Stimulated activated CD4-positive, alpha-beta T cell treated with anti-CD3 and anti-CD28 coated beads, Interleukin-12 subunit alpha, Interleukin-12 subunit beta, amount 100 ng/mL, for 24 hours (primary cell): ENCODE measurements at places on chromosomes 2 and 18.

- DNase-seq = no peak
These were observed 29.4 kb downstream of the ZFP36L2 start for GRCh38 chr2:43196768-43197587.

DNA sequence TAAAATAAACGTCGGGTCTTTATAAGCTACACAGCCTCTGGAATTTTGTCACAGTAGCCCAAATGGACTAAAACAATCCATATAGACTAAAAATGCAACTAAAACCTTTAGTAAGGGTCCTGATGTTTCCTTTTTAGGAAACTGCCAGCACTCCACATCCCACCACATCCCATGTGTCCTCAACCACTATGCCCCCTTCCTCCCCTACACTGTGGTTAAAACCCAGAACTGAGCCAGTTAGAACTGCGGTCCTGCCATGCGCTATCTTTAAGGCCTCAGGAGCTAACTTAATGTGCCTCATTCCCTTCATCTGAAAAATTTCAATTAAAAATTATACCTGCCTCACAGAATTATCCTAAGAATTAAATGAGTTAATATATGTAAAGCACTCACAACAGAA, 41.1 kb downstream of the ACVR1 start:
- no peak for DNase-seq

DNA sequence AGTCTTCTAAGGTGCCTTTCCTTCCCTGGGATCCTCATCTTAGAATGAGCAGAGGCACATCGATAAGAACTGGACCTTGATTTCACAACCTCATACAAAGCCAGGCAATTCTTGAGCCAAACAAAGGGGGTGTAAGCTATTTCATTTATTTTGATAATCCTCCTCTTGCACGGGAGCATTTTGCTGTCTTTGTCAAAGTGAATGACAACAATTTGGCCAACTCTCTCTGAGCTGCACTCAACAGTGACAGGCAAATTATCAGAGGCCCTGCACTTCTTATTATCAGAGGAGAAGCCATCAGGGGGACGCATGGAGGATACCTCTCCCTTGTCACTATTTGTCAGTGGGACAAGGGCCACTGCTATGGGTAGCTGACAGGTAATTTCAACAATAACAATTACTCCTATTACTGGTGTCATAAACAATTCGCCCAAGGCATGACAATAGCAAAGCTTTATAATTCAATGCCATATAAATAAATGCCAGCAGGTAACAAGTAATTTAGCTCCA, 260.4 kb downstream of the MEIS1 start:
- no peak for DNase-seq

DNA sequence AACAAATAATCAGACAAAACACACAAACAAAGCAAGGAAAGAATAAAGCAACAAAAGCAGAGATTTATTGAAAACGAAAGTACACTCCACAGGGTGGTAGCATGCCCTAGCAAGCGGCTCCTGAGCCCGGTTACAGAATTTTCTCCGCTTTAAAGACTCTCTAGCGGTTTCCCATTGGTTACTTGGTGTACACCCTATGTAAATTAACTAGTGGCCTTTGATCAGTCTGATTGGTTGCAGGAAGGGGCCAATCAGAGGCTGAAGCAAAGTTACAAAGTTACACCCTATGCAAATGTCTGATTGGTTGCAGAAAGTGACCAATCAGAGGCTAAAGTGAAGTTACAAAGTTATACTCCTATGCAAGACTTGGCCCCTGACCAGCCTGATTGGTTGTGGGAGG, 242.9 kb downstream of the LDLRAD4 start:
- no peak for DNase-seq

GRCh38 chr18:41144441-41144840, 810.6 kb upstream of the PIK3C3 start:
- DNase-seq = no peak

GRCh38 chr2:152405206-152406118, 70.5 kb downstream of the FMNL2 start:
- no peak for DNase-seq

DNA sequence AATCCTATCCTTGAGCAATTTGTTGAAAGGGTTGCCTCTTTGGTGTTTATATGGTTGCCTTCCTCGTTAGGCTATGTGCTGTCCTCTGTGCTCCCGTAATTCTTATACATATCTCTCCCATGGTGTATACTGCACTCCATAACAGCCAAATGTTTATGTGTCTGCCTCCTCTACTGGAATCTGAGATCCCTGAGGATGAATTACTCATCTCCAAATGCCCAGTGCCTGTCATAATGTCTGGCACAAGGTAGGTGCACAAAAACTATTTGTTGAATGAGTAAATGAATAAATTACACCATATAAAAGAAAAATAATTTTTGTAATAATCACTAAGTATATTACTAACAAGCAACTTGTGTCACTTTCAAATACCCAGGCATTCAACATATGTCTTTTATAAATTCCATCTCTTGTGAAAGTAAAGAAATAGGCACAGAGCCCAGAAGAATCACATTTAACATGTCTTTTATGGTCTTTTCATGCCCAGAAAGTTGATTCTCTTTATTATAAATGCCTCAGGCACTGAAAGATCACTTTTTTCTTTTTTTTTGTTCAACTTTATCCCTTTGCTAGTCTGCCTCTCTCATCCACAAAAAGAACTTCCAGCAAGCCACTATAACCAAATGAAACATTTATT, 164.9 kb downstream of the CCDC148 start:
- no peak for DNase-seq

GRCh38 chr2:44453259-44453658, 91.5 kb downstream of the CAMKMT start:
- no peak for DNase-seq

DNA sequence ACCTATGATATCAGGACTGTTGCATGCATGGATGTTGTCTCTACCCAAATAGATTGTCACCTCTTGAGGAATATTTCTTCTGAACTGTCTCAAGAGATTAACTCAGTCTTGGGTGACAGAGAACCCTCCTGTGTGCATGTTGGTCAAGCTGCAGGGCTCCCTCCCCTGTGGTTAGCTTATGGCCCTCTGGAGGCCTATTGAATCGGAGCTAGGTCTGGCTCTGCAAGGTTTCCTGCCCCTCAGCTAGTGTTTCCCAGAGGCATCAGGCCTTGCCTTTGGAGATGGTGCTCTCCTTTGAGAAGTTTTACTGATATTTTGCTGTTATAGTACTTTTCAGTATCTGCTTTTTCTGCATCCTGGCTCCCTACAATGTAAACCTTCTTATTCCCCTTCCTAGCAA, 769.2 kb upstream of the FAM98A start:
- no peak for DNase-seq

DNA sequence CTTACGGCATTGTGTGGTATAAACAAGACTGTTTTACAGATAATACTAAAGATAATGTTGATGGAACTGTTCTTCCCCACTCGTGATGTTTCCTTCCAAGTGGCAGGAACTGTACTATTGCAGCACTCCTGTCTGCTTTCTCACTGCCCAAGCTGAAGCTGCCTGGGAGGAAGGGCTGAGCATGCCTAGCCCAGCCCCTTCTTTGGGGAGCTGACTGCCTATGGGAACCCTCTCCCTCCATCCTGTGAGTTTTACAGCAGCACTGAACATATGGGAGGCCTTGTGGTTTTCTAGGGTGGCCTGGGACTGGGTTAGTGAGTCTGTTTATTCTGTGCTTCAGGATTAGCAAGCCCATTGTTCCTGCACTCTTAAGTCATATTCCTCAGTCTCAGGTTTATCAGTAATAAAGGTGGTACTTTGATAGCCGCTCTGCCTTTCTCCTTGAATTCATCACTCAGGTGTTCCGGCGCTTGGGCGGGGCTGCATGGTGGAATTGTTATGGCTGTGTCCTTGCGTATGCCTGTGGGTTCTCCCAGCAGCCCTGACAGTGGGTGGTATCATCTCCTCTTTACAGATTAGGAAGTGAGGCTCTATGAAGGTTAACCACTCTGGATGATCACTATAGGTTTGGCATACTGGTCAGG, 379.7 kb downstream of the PTPRM start:
- DNase-seq = no peak

DNA sequence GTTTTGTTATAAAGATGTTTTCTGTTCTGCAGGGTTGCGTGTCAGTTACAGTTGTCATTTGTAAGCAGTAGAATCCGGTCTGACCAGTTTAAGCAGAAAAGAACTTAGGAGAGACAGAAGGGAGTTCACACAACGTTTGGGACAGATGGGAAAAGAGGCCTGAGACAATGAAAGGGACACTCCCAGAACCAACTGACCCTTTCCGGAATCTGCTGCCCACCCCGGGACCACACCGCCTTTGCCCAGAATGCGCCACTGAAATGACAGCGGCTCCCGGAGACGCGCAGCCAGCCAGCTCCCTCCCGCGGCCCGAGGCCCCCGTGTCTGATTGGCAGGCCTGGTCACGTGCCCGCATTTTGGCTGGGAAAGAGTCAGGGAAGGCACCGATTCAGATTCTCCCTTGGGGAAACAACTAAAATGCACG, 244.6 kb downstream of the BCL2 start:
- DNase-seq = peak; percentile 64

- no peak for DNase-seq
These were observed 486.0 kb downstream of the ERBB4 start for GRCh38 chr2:212052412-212053159.

DNA sequence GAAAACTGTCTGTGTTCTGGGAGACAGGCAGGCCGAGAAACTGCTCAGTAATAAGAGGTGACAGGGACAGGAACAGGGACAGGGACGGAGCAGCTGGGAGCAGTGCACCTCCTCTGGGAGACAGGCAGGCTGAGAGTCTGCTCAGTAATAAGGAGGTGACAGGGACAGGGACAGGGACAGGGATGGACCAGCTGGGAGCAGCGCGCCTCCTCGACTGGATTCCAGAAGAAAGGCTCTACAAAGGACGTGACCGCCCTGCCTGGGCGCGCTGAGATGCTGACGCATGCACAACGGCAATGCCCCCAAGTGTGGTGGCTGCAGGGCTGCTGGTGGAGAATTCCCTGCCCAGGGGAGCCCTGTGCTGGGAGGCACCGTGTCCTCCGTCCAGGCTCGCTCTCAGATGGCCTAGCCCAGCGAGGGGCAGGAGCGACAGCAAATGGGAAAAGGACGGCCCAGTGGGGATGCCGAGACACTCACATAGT, 44.2 kb upstream of the PXDN start:
- DNase-seq = no peak

DNA sequence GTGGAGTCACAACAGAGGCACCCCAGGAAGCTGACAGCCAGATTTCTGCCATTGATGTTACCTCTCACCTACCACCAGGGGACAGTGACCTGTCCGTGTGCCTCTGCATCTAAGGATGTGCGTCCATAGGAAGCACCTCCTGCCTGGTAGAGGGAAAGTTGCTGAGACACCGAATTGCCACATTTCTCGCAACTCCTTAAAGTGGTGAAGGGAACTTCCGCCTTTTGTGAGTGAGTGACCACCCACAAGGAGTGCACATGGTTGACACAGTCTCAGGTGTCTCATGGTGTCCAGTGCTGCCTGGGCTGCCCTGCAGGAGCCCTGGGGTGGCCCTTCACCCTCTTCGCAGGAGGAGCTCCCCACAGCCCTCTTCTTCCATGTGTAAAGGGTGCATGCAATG, 201.8 kb downstream of the GBX2 start:
- DNase-seq = no peak

- DNase-seq = no peak
These were observed 168.9 kb downstream of the CYRIA start for GRCh38 chr2:16496426-16497388.

DNA sequence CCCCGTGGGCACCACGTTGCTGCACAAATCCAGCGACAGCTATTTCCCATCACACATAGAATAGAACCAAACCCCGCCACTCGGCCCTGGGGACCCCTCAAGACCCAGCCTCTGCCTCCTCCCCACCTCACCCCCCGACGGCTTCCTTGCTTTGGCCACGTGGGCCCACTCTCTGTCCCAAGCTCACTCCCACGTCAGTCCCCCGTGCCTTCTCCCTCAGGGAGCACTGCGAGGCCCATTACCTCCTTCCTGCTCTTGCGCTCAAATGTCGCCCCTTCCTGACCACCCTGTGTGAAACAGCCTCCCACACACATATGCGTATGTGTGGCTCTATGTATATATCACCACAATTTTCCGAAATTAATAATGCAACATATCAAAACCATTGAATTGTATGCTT, 239.7 kb downstream of the SH3BP4 start:
- DNase-seq = no peak

DNA sequence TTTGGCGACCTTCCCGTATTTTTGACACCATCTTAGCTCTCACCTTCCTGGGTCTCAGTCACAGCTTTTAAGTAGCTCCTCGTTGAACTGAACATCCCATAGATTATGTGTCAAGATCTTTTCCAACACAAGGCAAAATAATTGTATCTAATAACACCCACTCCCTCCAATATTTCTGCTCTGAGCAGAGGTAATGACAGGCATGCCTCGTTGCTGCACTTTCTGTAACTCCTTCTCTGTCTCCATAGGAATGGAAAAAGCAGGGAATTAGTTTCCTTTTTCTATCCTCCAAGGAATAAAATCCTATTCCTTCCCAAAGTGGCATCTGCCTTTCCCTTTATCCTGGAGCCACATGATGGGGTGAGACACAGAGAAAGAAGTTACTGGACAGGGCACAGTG, 174.0 kb upstream of the CDH20 start:
- DNase-seq = no peak

GRCh38 chr18:59388817-59389216, 29.8 kb upstream of the LMAN1 start:
- no peak for DNase-seq

- DNase-seq = no peak
These were observed 327.6 kb downstream of the TDRD15 start for GRCh38 chr2:21451403-21451802.

GRCh38 chr18:69567813-69568488, 167.3 kb downstream of the DOK6 start:
- DNase-seq = no peak

- DNase-seq = no peak
These were observed 47.4 kb upstream of the SIX3 start for GRCh38 chr2:44894058-44894457.

DNA sequence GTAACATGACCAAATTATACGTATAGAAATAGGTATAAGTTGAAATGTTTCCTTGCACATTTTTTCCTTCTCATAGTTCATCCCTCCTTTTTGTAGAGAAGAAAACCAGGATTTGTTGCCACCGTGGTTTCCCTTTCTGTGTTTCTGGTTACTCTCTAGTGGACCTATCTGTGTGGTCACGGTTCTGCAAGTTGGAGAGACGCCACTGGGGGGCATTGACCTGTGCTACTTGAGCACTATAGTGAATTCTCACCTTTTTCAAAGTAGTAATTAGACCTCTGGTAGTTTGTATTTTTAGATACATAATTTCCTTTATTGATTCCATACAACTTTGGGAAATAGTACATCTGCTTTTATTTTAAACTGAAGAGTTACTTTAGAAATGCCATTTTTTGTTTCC, 444.8 kb downstream of the PTPRM start:
- no peak for DNase-seq

GRCh38 chr2:39156107-39156506, 35.3 kb upstream of the SOS1 start:
- DNase-seq = no peak

- DNase-seq = no peak
These were observed 1.2 kb upstream of the ZCCHC2 start for GRCh38 chr18:62521593-62521992.

- no peak for DNase-seq
These were observed 9.3 kb downstream of the SP140 start for GRCh38 chr2:230234845-230235244.
